ENCODE measurements at places on chromosomes 6 and 20. TPM values are rescaled to one million over a fixed set of nuclear protein-coding genes. Genes with fewer than 3 reads are reported as not detected.

DNA sequence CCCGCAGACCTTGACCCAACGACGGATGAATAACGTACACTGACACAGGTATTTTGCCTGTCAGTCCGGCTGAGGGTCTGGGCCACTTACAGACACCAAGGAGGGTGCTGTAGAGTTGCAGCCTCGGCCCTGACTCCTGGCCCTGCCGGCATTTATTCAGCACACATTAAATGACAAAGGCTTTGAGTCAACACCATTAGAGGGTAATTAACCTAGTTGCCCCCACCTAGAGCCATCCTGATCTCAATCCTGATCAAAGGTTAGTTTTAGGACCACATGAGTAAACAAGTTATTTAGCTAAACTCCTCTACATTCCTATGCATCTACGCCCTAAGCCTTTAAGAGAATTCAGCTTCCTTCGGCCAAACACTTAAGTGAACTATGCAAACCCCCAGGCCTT, 11.9 kb upstream of the PM20D2 start:
- no peak for DNase-seq

DNA sequence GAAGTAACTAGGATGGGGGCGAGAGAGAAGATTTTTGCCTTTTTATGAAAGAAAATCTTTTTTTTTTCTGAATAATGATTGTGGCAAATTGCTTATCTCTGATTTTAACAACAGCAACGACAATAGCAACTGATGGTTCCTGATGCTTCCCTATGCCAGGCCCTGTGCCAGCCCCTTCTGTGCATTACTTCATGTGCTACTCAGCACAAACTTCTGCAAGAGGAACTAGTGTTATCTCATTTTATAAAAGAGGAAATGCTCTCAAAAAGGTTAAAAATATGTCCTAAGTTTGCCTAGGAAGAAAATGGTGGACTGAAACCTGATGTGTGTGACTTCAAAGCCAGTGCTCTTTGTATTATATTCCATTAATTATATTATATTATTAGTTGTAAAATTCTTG, 74.0 kb upstream of the RALGAPA2 start:
- DNase-seq, result peak; percentile 84

DNA sequence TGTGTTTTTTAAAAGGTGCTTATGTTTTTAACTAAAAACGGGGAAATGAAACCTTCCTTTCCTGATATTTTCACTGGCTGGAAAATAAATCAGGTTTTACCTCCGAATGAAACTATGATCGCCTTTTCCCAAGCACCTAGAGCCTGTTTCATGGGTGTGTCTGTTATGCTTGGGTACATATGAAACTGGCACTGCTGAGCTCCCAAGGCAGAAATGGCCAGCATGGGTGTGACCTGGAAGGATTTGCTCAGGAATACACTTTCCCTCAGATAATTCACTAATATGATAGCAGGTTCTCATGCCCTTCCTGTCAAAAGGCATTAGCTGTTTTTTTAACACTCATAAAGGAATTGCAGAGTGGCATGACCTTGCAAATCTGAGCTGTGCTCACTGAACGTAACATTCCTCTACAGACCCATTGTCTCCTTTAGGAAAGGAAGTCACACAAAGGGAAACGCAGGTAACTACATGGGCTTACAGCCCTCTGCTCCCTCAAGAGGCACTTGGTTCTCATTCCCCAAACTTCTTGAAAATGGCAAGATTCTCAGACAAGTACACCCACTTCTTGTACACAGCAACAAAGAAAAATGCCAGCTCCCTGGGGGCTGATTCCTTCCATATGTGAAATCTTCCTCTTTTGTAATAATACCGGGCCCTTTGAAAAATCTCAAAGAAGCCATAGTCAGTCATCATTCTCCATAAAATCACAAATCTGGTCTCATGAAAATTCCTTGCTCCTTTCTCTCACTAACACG, 72.7 kb downstream of the METTL24 start:
- no peak for DNase-seq

- DNase-seq, result no peak
Measured at GRCh38 chr6:124917769-124918168, 44.5 kb upstream of the RNF217 start.

- DNase-seq, result no peak
Measured at GRCh38 chr6:38570750-38571149, 69.0 kb downstream of the BTBD9 start.

DNA sequence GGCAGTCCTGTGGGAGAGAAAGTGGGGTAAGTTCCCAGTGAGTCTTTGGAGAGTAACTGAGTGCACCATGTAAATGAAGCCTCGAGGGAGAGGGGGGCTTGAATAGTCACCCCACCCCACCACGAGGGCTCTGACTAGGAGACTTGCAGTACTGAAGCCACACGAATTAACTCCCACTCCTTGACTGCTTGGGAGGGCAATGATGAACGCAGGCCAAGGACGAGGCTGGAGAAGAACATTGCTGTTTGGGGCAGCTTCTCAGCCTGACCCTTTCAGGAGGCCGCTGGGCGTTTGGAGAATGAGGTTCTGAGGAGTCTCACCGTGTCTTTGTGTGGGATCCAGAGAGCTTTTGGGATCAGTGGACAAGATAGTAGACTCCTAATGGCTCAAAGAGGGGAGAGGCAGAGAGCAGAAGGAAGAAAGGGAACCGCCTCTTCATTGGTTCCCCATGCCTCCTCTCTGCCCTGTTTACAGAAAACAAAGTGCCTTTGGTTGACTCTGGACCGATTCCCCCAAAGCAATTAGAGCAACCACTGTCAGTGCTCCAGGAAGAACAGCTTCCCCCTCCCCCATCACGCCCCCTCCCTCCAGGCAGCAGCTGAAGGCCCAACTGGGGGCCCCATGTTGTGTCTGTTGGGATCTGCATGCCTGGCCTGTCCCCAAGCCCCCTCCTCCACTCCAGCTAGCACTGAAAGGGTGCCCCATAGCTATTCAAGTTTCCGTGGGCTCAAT, 41.7 kb upstream of the CDKN1A start:
- no peak for DNase-seq

GRCh38 chr20:46377518-46377917, 28.9 kb downstream of the ELMO2 start:
- no peak for DNase-seq

DNA sequence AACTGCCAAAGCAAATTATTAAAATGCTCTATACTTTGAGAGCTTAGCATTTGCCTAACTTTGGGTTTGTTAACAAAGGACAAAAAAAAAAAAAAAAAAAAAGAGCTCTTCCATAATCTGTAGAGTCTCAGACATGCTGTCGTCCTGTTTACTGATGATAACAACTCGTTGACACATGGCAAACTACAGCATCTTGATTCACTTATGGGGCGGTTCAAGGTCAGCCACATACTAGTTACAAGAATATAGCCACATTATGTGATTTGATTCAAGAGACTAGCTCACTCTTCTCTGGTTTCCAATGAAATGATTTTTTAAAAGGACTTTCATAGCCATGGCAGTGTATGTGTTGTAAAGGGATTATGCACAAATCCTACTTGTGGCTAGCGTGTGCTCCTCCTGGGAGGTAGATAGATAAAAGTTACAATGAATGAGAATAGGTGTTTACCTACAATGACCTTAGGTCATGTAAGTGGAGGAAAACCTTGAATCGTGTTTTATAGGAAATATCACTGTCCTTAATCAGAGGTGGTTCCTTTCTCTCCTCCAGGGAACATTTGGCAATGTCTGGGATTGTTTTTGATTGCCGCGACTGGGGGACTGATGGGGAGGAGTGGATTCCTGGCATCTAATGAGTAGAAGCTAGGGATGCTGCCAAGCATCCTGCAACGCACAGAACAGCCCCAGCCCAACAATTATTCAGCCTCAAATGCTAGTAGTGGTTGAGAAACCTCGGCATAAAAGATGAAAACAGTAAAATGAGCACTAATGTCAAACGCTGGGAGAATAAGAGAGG, 969.2 kb upstream of the SLC35B3 start:
- DNase-seq, result no peak

DNA sequence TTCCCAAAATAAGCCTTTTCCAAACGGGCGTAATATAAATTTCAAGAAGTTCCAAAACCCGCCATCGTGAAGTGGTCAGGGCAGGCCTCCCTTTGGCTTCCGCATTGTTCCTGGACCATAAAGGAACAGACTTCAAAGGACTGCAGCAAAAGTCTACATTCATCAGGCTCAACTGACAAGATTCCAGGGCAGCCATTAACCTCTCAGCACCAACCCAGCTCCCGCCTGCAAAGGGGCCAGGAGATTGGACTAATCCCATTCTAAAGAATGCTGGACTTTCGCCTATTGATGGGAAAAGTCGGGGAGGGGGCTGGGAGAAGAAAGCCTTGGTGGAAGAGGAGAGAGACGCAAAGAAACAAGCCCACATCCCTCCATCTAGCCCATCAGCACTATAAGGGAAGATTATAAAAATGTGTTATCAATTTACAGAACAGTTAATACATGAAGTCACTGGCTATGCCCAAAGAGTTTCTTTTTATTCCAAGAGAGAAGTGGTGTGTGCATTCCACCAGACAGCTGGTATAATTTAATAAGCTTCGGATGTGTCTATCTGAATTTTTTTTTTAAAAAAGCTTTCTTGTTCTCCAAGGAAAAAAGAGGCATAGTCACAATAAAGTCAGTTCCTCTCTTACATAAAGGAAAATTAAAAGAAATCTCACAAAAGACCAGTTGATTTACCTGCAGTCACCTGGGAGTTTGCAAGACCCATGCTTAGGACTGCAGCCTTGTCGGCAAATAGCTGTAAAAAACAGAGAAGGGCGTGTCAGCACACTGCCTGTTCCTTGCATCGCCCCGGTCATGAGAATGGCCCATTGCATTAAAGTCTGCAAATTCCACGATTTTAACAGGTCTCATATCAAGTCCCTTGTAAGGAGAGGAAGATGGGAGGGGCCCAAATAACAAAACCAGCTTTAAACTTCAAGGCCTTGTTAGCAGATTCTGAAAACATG, 17.8 kb downstream of the JAG1 start:
- no peak for DNase-seq

DNA sequence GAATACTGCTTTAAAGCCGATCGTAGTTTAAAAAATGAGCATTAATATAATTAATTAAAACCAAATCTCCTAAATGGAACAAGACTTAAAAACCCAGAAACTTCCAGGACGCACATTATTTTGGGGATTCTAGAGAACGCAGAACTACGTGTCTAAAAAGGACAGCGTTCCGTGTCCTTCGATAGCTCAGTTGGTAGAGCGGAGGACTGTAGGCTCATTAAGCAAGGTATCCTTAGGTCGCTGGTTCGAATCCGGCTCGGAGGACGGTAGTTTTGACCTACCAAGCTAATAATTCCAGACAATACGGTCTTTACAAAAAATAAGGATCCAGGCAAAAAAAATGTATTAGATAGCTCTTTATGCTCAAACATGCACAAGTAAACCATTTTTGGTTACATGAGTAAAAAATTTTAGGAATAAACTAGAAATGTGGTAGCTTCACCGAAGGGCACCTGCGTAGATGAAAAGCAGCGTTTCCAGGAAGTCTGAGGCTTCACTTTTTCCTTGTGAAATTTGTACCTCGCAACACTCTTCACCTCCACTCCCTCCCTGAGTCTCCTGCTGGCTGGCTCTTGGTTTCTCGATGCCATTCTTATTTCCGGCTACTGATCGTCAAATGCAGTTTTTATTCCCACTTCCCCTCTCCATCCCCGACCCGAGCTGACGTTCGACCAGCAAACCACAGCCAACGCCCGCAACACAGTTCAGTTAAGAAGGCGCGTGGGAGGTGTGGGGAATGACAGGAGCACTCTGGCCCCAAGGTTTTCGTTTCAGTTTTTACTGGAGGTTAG, 19.6 kb upstream of the ABT1 start:
- peak; percentile 76 for DNase-seq

DNA sequence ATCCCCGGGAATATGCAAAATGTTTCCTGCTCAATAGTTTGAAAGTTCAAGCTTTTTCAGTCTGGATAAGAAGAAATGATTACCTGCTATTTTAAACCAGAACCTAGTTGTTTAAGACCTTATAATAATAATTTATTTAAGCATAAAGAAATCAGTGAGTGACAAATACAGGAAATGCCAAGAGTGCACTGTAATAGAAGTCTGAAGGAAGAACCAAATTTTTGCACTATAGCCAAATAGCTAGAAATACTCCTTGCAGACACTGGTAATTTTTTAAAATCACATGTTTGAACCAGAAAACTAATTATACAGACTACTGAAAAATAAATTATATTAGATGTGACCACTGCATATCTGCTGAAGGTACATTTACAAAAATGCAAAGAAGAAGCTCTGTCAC, 93.2 kb downstream of the MMS22L start:
- DNase-seq, result no peak

DNA sequence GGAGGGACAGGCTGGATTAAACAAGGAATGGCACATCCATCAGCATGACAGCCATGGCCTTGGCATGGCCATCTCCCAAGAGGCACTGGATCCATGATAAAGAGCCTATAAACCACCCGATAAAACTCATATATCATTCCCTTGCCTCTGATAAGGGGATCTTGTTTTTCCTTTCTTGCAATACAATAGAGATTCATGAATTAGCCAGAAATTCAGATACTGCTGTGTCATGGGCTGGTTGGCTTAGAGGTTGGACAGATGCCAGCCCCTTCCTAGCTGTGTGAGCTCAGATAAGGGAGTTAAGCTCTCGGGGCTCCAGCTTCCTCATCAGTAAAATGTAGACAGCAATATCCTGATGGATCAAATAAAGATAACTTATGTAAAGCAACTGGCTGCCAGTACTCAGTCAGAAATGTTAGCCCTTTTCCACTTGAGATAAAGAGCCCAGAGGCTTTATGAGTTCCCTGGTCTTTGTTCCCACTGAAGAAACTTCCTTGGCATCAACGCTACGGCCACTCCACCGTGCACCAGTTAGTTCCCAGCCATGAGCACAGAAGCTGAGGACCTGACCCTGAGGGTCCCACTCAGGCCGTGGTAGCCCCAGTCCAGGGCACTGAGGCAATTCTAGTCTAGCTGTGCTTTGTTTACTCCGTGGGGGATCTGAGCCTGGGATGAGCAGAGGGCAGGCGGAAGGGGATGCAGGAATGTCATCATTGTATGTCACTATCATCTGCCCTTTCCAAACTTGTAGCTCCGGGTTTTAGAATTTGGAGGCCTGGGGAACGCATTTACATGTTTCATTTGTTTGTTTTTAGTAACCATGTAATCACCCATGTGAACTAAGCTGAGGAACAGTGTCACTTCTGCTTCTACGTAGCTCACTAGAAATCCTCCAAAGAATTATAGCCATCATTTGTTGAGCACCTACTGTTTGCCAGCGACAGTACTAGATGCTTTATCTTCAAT, 67.2 kb upstream of the TBC1D7 start:
- peak; percentile 86 for DNase-seq

The JPH2 gene
- polyA plus RNA-seq, result not detected

The SIGLEC1 gene
- 1.6 TPM for polyA plus RNA-seq

The SLC17A1 gene
- not detected for polyA plus RNA-seq

The SLC35B2 gene
- polyA plus RNA-seq, result 17.4 TPM

The ULBP3 gene
- polyA plus RNA-seq, result not detected
